ENCODE measurements at places on chromosomes 1 and 21.
A peak's percentile ranks its signal among the peaks of the same experiment; 100 is the strongest.

DNA sequence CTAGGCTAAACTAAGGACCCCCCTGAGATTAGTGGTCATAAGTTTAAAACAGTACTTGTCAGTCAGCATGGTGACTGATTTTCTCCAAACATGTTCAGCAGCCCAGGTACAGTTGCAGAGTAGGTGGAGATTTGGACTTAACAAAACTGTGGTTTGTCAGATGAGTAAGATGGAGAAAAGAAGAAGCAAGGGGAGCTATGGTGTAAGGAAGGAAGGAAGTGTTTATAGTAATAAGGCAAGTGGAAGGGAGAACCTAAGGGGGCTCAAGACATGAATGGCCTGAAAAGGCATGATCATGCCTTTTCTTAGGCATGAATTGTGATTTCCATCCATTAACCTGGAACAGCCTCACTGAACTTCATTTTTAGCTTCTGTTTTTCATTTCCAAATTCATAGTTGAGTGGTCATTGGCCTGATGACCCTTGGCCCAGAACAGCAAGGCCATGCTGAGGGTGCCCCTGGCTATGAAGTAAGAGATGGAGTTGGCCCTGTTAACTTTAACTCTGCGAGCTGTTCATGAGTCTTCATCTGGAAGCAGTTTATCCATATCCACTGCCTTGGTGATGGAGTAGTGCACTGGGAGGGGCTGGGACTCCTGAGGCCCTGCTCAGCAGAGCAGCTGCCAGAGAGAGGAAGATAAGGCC is 60.7 kb downstream of the LRRC8D start:
- no peak for DNase-seq

- DNase-seq, result no peak
These were observed 643 bp upstream of the MOB3C start for GRCh38 chr1:46617108-46617800.

DNA sequence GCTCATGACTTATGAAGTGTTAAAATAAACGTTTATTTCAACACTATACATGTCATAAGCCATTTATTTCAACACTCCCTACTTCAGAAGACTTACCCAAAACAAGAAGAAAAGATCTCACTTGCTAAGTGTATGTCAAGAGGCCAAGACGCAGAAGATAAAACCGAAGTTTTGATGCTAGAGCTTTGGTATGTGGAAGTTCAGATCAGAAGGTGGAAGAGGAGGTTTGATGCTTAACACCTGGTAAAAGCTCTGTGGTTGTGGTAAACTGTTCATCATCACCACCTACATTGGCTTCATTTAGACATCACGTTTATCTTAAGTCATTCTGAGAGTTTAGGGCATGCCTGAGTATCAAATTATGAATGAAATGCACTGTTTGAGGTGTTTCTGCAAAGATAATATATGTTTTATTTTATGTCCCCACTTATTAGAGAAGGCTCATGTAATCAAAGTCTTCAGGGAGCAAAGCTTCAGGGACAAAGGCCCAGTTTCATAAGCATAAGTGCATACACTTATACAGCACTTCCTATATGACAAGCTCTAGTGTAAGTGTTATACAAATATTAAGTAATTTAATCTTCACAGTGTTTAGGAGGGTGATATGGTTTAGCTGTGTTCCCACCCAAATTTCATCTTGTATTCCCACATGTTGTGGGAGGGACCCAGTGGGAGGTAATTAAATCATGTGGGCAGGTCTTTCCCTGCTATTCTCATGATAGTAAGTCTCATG is 533.3 kb downstream of the PTBP2 start:
- DNase-seq, result no peak

DNA sequence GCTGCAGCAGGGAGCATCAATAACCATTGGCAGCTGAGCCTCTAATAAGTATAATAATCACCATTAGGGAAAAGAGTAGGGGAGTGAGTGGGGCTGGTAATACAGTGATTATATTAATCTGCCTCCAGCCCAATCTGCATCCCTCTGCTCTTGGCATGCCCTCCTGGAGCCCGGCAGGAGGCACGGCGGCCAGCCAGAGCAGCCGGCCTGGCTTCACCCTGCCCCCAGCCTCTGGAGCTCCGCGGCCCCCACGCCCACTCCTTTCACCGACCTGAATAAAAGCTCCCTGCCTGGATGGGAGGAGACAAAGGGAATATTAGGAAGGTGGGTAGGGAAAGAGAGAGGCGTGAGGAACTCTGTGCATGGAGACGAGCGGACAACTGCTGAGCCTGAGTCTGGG is 28.3 kb downstream of the OPTC start:
- DNase-seq, result no peak

DNA sequence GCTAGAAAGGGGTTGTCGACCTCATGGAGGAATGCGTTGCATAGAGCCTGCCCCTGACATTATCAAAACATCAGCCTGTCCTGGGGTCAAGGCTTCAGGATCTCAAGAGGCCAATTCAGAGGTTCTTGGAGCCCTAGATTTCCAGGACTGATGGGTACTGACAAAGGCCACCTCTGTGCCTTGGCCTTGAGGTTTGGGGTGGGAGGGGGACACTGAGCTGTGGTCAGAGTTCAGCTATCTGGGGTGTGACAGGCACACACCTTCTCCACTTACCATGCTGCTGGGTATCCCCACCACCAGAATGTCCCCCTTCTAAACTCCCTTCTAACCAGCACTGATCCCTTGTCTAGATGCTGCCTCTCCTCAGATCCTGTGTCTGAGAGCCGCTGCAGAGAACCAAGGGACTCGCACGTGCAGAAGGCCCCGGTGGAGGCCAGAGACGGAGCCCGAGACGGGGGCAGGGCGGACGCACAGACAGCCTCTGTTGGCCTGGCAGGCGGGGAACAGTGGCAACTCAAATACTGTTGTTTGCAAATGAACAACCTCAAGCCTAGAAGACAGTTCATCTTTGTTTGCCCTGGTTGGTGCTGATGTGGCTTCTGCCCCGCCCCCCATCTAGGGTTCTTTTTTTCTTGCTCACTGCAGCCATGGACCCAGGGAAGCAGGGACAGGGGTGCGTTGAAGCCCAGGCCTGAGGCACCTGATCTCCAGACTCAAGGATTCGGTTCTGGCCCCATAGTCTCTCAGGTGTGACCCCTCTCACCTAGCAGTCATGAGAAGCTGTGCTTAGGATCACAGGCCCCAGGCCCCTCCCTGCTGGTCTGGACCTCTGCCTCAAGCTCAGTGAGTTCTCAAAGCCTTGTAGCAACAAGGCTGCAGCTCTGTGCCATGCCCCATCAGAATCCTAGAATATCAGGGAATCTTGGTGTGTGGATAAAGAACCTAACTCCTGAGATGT is 28.1 kb upstream of the CSF1 start:
- DNase-seq, result no peak

DNA sequence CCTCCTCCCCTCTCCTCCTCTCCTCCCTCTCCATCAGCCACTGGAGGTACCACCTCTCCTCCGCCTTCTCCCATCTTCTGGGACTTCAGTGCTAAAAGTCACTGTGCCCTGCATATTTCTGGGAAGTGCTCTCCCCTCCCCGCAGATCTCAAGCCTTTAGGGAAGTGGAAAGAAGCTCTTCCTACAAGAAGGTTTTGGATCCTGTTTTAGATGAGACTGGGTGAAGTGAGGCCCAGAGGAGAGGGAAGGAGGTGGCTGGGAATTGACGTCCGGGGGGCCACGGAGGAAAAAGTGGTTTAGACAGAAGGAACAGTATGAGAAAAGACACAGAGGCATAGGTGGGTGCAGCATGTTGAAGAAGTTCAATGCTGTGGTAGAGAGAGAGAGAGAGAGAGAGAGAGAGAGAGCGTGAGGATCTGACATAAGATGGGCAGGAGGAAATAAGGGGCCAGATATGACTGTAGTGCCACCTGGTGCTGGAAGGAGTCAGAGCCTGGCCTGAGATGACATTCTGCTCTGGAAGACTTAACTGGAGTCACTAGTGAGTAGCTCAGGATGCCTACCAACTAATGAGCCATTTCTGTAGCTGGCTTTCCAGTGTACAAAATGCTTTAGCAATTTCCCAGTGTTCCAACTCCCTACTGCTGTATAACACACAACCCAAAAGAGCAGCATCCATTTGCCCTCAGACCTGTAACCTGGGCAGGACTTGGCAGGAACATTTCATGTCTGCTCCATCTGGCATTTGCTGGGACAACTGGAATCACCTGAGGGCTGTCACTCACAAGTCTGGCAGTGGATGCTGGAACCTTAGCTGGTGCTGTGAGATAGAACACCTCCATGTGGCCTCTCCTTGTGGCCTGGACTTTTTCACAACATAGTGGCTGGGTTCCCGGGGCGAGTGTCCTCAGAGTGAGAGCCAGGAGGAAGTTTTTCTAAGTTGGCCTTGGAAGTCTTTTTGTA is 16.6 kb upstream of the ZSCAN20 start:
- DNase-seq, result peak; percentile 12

DNA sequence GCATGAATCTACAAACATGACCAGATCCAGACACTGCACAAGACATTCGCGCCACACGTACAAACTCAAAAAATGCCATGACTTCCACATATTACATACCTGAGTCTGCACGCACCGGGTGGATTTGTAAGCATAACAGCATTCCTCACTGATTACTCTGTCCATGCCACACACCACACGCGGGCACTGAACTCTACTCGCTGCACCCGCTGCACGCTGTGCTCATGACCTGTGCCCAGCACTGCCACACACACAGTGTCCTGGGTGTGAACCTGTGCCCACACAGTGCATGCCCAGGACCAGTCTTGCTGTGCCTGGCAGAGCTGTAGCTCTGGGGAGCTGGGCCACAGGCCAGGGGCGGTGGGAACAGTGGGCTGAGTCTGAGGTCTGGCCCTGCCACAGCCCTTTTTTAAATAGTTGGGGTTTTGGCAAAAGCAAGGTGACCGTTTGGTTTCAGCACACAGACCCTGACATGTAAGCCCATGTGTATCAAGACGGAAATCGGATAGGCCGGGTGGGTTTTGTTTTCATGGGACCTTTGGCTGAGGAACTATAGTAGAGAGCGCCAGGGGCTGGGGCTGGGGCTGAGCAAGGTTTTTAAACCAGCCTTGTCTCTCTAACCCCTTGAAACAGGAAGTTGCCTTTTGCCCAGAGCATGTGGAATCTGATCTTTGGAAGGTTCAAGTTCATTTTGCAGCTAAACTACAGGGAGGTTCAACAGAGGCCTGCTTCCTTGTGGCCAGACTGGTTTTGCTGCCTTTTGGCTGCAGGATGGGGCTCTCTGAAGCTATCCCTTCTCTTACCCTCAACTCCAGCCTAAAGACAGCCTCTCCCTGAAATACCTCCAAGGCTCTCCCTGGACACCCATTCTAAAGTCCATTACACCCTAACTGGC is 12.3 kb upstream of the GOLT1A start:
- DNase-seq, result no peak

DNA sequence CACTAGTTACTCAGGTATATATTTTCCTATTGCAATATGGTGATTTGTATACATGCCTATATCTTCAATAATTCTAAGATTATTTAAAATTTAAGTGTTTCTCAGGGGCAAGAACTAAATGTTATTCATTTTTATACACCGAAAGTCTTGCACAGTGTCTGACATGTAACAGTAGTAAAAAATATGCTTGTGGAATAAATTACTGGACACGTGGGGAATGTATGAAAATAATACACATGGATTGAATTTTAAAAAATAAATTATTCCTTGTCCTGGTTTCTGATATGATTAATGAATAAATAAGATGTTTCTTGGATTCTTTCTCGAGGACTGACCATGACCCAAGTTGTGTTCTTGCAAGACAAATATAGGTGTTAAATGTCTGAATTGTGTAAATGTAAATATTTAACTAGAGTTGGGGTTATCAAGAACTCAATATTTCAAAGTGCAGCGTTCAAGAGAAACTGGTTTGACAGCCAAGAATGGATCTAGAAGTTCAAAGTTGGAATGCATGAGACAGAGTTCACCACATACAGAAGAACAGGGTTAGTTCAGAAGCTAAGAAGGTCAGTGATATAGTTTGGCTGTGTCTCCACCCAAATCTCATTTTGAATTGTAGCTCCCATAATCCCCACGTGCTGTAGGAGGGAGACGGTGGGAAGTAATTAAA is 142.1 kb upstream of the SPAG17 start:
- DNase-seq, result no peak

DNA sequence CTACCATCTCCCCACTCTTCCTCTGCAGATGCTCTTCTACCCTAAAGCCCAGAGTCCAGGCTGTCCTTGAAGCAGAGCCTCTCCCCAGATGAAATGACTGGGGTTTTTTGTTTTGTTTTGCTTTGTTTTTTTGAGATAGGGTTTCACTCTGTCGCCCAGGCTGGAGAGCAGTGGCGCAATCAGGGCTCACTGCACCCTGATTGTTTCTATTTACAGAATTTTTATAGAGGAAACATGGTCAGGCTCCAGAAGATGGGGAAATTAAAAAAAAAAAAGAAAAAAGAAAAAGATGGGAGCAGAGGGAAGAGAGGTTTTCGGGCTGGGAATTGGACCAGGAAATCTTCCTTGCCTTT is 43.7 kb upstream of the ZNF281 start:
- no peak for DNase-seq

DNA sequence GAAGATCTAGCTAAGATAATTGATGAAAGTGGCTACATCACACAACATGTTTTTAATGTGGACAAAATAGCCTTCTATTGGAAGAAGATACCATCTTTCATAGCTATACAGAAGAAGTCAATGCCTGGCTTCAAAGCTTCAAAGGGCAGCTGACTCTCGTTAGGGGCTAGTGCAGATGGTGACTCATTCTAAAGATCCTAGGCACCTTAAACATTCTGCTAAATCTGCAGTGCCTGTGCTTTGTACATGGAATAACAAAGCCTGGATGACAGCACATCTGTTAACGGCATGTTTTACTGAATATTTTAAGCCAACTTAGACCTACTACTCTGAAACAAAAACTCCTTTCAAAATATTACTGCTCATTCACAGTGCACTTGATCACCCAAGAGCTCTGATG is 65.6 kb upstream of the USP24 start:
- DNase-seq, result no peak

GRCh38 chr1:53320646-53321045 is 7.2 kb downstream of the LRP8 start:
- no peak for DNase-seq

DNA sequence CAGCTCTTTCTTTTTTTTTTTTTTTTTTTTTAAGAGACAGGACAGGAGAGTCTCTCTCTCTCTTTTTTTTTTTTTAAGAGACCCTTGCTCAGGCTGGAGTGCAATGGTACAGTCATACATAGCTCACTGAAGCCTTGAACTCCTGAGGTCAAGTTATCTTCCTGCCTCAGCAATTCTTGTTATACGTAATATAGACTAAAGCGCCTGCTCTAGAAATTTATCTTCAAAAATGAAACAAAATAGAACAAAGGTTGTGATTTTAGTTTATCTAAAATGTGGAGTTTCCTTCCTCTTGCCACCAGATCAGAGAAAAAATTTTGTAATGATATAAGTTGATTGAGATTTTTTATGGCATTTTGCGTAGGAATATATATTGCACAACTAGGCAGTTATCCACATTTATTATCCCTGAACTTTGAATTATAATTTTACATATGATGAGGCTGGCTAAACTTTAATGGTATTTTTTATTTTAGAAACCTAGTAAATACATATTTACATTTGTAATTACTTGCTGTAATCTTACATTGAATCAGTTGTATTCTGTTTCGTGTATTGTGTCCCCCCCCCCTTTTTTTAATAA is 44.2 kb downstream of the MTF2 start:
- DNase-seq, result no peak

- no peak for DNase-seq
These were observed 94.0 kb upstream of the RAB3GAP2 start for GRCh38 chr1:220366269-220366668.

Measured in stimulated activated CD4-positive, alpha-beta T cell treated with anti-CD3 and anti-CD28 coated beads, Interleukin-2, amount 100 ng/mL, for 4 hours (primary cell).